Mammary epithelial cell (primary cell): ENCODE measurements at places on chromosomes 11 and 22. TPM values are rescaled to one million over a fixed set of nuclear protein-coding genes. Genes with fewer than 3 reads are reported as not detected.

The TLCD5 gene
- polyA plus RNA-seq, result 2.5 TPM

The TMEM80 gene
- polyA plus RNA-seq, result 9.6 TPM

The CCDC73 gene
- not detected for polyA plus RNA-seq

The KRTAP5-11 gene
- polyA plus RNA-seq, result not detected

DNA sequence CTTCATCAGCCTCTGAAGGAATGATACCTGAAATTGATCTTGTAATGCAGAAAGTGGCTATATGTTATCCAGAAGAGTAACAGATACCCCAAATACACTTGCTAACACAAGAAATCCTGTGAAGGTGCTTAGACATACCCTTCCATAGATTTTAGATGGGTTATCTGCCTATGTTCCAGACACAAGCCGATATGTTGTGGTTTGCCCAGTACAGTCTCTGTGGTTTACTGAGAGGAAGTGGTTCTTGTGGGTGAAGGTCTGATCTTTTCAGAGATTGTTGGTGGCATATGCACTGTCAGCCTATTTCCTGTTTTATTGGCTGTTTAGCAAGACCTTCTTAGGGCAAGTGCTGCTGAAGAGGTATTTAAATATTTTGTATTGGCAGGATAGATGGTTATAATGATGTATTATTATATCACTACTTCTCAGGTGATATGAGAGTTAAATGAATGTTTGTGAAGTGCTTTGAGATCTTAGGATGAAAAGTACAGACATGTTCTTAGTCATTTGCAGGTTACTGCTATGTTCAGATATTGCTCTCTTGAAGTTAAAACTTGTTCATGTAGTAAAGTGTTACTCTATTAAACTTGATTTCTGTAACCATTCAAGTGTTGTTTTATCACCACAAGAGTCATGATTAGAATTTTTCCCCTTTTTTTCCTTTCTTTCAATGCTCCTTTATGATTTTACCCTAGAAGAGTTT lies 8.2 kb downstream of the ARHGEF12 start:
- DNase-seq, result peak; percentile 83
